ENCODE measurements at places on chromosomes 1 and 21. TPM values are rescaled to one million over a fixed set of nuclear protein-coding genes. Genes with fewer than 3 reads are reported as not detected.

DNA sequence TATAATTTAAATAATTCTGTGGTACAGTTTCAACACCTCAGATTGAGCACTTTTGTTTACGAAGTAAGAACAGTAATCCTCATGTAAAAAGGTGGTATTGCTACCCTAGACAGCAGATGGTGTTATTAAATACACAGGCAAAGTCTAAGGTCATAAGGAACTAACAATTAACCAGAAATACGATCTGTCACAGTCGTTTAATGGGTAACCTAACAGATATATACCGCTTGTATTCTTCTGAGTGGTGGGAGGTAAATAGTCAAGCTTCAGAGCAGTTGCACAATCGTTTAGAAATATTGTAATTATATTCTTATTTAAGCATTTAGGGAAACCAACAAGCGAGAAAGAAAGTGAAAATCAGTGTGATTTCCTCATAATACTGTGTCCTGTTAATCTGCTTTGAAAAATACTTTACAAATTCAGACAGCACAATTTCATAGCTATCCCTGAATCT, 9.8 kb upstream of the IRF2BP2 start:
- DNase-seq: no peak
- H3K27me3 ChIP-seq: no peaks in the 10 kb centered on the region
- no peak overlapping the region for H3K27ac ChIP-seq
- H3K4me1 ChIP-seq: peaks cover 12% of the 10 kb centered on the region

- no peaks in the 10 kb centered on the region for H3K27me3 ChIP-seq
- H3K4me3 ChIP-seq: no peak overlapping the region
- no peaks in the 10 kb centered on the region for H3K36me3 ChIP-seq
- DNase-seq: no peak
- no peak overlapping the region for H3K27ac ChIP-seq
Observed at GRCh38 chr1:86147755-86148154, 8.8 kb downstream of the COL24A1 start.

ZNF692 gene
- total RNA-seq: 42.8 TPM

- peak overlapping the region; percentile 99 for H3K4me3 ChIP-seq
- peaks cover 87% of the 10 kb centered on the region for H3K4me1 ChIP-seq
- peak overlapping the region; percentile 54 for H3K27ac ChIP-seq
- H3K36me3 ChIP-seq: peaks cover 4% of the 10 kb centered on the region
Observed at GRCh38 chr1:205317311-205317917, 4.1 kb downstream of the NUAK2 start.

NCF2 gene
- total RNA-seq: 29.5 TPM

DNA sequence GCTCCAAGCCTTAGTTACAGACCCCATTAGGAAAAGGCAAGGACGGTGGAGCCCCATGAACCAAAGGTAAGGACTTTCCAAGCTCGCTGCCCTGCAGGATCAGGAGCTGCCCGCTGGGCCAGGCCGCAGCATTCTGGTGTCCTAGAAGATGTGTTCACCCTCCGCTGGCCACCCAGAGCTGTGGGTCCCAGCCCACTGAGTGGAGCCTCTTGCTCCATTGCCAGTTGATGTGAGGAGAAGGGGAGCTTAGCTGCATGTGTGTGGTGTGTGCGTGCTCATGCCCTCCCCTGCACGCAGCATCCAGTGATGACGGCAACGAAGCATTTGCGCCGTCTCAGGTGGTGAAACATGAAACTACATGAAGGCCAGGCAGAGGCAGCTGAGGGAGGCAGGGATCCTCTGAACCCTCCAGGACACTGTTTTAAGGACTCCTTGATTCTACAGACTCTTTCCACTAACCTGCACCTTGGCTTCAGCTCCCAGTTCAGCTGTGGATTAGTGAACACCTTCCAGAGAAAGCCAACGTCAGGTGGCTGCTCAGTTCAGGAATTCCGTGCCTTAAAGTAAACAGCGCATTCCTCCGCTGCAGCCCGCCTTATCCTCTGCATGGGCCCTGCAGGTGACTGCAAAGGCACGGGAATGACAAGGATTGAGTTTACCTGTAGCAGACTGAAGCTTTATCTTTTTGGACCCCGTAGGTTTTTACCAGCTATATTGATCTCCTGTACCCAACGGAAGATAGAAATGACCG, 48.7 kb downstream of the SMYD2 start:
- no peak overlapping the region for H3K4me3 ChIP-seq
- DNase-seq: no peak
- H3K27me3 ChIP-seq: no peaks in the 10 kb centered on the region

F13B gene
- not detected for total RNA-seq

DNA sequence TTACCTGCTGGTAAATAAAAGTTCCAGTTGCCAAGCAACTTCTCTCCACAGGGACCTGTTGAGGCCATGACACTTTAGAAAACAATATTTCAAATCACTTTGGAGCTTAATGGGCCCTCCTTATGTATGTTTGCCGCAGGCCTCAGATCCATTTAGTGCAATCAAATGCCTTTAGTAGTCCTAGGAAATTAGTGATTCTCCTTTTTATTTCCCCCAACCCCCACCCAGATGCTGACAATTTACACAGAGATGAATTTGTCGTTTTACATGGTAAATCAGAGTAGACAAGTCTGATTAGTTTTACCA, 83.6 kb downstream of the CLIC4 start:
- no peak overlapping the region for H3K4me3 ChIP-seq
- no peak for DNase-seq
- no peak overlapping the region for H3K27ac ChIP-seq
- H3K27me3 ChIP-seq: no peaks in the 10 kb centered on the region
- H3K36me3 ChIP-seq: no peaks in the 10 kb centered on the region

ATF6 gene
- total RNA-seq: 23.7 TPM

DNA sequence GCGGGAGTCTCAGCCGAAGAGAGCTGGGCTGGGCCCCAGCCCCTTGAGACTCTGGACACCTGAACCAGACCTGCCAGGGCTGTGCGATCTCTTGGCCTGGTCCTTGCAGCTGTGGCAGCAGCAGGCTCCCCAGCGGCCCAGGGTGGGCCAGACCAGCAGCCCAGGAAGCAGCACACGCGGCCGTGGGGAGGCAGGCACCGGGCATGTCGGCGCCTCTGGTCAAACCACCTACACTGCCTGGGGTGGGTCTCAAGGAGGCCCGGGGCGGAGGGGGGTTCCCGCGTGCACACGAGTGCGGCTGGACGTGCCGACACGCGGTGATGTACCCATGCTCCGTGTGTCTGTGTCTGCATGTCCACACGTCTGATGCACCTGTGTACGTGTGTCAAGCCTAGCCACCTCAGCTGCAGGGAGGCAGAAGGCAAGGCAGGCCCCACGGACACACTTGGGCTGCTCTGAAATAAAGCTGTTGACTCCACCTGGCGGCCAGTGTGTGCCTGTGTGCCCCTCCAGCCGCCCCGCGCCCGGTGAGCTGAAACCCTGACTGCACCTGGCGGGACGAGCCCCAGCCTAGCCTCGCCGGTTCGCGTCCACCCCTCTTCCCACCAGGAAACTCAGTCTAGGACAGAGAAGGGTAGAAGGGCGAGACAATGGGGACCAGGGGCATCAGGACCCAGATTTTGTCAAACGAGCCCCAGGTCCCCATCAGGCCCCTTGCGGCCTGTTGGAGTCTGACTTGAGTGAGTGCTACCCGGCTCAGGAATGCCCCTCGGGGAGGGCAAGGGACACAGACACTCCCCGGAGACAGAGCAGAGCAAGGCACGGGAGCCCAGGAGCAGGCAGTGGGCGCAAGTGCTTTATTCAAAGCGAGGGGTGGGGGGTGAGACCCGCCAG, 11.6 kb downstream of the SCNN1D start:
- H3K27ac ChIP-seq: no peak overlapping the region
- H3K36me3 ChIP-seq: no peaks in the 10 kb centered on the region
- DNase-seq: peak; percentile 70
- no peak overlapping the region for H3K4me3 ChIP-seq

GRCh38 chr1:155158991-155159390, 14.1 kb downstream of the KRTCAP2 start:
- no peak overlapping the region for H3K4me3 ChIP-seq
- H3K27ac ChIP-seq: no peak overlapping the region
- no peak for DNase-seq
- H3K4me1 ChIP-seq: no peaks in the 10 kb centered on the region
- H3K27me3 ChIP-seq: no peaks in the 10 kb centered on the region

- no peak overlapping the region for H3K27ac ChIP-seq
- no peak overlapping the region for H3K4me3 ChIP-seq
- no peaks in the 10 kb centered on the region for H3K27me3 ChIP-seq
- H3K36me3 ChIP-seq: no peaks in the 10 kb centered on the region
- H3K4me1 ChIP-seq: no peaks in the 10 kb centered on the region
- DNase-seq: no peak
Observed at GRCh38 chr1:44312399-44313196, 42.5 kb downstream of the ERI3 start.

GRCh38 chr1:33519240-33519884, 46.9 kb downstream of the ZSCAN20 start:
- H3K4me3 ChIP-seq: no peak overlapping the region
- peaks cover 25% of the 10 kb centered on the region for H3K27me3 ChIP-seq
- no peak overlapping the region for H3K27ac ChIP-seq
- DNase-seq: no peak
- H3K36me3 ChIP-seq: no peaks in the 10 kb centered on the region

Data from activated T-cell treated with anti-CD3 and anti-CD28 coated beads, Interleukin-2, amount 50 U/mL, for 72 hours (primary cell).